ENCODE measurements at places on chromosomes 7 and 10.

DNA sequence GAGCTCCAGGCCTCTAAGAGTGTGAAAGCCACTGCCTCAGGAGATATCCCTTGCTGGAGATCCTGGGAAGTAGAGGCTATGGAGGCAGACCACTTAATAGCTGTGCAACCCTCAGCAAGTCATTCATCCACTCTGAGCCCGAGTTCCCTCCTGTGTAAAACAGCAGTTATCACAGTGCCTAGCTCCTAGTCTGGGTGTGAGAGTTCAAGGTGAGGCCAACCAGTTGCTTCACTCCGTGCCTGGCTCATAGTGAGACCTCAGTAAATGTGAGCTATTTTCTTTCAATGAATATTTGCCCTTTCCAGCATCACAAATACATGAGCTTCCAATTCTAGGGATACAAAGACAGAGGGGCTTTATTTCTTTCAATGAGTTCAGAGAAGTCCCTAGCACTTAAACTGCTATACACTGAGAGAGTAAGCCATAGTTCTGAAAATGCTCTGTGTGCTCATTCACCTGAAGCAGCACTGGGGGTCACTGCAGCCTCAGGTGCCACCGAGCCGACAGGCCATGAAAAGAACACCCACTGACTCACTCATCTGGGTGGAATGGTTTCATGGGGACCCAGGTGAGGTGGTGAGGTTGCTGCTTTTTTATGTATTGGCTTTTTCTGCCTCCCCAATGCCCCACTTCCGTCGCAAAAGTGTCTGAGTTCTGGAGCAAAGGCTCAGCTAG is 259.8 kb downstream of the KCNMA1 start:
- DNase-seq = no peak

DNA sequence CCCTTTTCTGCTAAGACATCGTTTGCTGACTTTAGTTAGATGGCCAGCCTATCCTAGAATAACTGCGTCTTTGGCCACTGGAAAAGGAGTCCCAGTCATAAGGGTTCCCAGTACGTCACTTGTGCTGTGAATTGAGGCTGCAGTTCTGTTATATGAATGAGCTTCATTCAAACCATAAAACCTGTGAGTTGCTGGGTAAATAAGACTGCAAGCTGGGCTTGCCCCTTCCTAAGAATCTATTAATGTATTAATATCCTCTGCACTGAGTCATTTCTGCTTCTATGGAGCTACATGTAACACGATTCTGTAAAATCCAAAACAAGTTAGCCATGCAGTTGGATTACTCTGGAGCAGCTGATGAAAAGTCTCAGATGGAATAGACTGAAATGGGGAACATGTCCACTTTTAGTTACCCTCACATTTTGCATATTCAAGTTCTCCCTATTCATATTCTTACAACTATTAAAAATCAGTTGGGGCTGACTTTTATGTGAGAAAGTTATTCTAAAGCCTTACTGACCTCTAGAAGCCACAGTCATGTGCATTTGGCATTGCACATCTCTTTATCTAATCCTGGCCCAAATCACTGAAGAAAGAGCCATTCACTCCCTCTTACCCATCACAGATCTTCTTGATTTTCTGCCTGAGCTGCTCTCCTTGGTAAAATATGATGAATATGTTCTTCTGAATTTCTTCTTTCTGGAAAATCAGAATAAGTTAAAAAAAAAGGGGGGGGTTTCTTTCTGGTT is 41.8 kb upstream of the TMEM213 start:
- DNase-seq = no peak

DNA sequence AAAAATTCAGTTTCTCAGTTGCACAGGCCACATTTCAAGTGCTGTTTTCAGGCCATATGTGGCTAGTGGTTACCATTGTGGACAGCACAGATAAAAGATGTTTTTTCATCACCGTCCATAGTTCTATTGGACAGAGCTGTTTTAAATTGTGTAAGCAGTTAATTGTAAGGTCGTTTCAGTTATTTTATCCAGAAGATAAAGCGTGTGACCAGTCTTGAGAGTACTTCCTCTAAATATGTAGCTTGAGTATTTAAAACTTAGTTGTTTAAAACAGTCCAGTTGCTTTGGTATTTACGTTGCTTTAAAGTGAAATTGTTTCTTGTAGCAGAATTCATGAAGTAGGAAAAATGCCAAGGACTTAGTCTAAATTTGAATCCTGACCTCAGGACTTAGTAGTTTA is 66.9 kb downstream of the ZNRF2 start:
- no peak for DNase-seq

DNA sequence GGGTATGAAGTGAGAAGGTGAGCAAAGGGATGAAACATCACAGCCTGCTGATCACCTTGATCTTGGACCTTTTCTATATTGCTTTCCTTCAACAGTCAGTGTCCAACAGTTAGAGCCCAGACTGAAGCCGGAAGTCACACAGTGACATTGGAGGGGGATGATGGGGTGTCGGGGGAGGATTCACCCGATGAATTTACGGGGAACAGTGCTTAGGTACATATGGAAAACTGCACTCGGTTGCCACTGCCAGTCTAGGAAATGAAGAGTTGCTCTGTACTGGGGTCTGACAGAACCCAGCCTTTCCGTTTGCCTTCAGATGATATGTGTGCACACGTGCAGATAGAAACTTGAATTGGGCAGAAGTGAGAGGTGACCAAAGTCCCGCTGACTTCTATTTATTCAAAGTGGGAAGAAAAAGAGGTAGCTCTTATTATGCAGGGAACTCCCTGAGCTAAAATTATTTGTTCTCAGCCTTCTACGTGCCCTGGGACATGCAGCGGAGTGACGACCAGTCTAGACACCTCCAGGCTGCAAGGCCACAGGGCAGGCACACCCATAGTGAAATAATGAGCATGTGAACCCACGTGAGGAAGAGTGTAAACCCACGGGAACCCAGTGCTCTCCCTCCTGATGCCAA is 107.2 kb upstream of the INHBA start:
- no peak for DNase-seq

GRCh38 chr7:108455998-108456677 is at the start of gene NRCAM:
NRCAM (minus strand) TSS chr7:108456436; CDS start chr7:108240064, 216,372 bp downstream.
- DNase-seq = peak; percentile 34

Data from HAP-1 (cell line).